ENCODE measurements at places on chromosomes 13 and 19. TPM values are rescaled to one million over a fixed set of nuclear protein-coding genes. Genes with fewer than 3 reads are reported as not detected.

DNA sequence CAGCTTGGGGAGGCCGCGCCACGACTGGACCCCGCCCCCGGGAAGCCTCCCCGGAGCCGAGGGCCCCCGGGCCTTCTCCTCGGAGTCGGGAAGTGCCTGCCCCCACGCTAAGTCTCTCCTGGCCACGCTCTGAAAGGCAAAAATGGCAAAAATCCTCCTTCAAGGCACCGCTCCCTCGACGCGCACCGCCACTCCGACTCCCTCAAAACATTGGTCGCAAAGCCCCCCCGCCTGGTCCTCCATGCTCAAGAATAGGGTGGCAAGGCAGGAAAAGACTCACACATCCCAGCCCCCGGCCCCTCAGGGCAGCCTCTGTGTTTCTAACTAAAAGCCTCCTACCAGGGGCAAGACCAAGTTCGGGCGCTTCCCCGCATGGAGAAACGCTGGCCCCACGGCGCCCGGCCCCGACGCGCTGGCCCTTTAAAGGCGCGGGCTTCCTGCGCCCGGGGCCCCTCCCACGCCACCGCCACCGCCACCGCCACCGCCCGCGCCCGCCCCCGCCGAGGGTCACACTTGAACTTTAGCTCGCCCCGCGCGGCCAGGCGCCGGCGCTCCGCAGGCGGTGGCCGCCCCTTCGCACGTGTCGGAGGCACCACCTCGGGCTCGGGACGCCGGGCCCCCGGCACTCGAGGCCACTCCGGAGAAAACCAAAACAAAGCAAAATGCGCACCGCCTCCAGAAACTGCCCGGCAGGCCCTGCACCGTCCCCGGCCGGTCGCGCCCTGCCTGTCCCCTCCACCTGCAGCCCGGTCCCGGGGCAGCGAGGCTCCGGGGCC lies 1.9 kb downstream of the FOXO1 start:
- no peak for DNase-seq

DNA sequence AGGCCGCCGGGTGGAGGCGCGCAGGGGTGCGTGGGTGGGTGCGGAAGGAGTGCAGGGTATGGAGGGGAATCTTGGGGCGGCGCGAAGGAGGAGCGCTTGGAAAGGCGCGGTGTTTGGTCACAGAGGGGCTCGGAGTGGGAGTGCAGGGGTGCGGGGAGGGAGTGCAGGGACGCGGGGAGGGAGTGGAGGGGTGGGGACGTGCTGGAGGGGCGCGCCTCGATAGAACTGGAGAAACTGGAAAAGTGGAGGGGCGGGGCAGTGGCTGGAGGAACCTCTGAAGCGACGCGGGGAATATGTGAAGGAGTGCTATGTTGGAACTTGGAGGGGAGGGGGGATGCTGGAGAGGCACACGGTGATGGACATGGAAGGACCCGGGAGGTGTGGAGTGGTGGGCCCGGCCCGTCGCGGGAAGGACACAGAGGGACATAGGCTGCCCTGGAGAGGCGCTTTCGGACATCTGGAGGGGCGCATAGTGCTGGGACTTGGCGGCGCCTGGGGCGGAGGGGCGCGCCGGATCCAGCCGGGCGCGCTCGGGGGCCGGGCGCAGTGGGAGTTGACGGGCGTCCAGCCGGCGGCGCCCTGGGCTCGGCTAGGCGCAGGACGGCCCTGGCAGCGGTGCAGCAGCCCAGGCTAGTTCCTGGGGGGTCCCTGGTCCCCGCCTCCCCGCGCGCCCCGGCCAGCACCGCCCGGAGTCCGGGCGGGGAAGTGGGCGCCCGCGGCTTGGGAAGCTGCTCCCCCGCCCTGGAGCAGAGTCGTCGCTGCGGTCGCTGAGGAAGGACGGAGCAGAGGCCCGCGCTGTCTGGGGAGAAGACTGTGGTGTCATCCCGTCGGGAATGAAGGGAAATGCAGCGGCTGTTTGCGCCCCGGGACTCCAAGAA lies 20.8 kb upstream of the SGCG start:
- DNase-seq = no peak

DNA sequence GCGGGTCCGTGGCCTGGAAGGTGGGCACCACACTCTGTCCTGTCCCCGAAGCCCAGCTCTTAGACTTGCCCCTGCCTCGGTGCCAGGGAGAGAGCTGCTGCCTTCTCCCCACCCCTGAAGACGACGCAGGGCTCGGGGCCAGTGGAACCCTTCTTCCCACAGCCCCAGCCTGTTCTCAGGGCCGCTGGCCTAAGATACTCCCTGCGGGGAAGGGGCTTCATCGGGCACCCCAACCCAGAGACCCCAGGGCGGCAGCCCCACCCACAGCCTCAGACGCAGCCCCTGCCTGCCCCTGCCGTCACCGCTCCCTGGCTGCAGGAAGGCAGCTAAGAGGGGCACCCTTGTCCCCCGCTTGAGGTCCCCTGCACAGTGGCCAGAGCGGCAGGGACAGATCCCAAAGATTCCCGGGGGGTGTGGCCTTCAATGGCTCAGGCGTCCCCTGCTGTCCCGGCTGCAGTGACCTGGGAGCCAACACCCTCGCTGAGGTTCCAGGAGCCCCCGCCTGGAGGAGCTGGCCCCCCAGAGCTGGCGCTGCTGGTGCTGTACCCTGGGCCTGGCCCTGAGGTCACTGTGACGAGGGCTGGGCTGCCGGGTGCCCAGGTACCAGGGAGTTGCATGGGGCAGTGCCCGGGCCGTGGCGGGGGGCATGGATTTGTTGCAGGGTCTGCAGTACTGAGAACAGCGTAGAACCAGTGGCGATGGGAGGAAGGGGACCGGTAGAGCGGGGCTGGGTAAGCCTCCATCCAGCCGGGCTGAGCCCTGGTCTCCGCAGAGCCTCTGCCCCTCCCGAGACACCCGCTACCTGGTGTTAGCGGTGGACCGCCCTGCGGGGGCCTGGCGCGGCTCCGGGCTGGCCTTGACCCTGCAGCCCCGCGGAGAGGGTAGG lies 1.0 kb downstream of the AMH start:
- DNase-seq = no peak

DNA sequence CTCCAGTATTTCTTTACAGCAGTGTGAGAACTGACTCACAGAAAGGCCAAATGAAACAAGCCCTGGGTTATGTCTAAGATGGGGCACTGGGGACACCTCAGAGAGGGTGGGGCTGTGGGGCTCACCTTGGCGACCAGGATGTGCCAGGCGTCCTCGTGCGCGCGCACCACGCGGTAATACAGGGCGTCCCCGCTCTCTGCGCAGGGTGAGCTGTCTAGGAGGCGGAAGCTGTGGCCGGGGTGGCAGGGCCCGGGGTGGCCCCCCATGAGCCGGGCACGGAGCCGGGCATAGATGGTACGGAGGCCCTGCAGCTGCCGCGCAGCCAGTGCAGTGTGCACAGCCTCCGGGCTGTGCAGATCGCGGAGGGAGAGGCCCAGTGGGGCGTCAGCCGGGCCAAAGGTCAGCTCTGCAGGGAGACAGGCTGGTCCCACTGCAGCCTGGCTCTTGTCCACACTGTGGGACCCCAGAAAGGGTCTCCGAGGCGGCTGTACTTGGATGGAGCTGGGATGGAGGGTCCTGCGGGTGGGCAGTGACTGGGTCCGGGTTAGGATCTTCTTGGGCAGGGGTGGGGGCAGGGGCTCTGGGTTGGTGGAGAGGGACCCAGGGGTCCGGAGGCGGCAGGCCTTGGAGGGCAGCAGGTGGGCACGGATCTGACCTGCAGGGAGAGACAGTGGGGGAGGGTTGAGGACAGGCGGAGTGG lies 3.4 kb downstream of the PEAK3 start:
- no peak for DNase-seq

- no peak for DNase-seq
Measured at GRCh38 chr13:22505489-22505888, 675.3 kb upstream of the SGCG start.

Gene FXYD7
- not detected for total RNA-seq

Gene FAM187B
- not detected for total RNA-seq

Gene MBD3L3
- not detected for total RNA-seq

All from pulmonary artery endothelial cell (primary cell).